ENCODE measurements at places on chromosomes 4 and X.

DNA sequence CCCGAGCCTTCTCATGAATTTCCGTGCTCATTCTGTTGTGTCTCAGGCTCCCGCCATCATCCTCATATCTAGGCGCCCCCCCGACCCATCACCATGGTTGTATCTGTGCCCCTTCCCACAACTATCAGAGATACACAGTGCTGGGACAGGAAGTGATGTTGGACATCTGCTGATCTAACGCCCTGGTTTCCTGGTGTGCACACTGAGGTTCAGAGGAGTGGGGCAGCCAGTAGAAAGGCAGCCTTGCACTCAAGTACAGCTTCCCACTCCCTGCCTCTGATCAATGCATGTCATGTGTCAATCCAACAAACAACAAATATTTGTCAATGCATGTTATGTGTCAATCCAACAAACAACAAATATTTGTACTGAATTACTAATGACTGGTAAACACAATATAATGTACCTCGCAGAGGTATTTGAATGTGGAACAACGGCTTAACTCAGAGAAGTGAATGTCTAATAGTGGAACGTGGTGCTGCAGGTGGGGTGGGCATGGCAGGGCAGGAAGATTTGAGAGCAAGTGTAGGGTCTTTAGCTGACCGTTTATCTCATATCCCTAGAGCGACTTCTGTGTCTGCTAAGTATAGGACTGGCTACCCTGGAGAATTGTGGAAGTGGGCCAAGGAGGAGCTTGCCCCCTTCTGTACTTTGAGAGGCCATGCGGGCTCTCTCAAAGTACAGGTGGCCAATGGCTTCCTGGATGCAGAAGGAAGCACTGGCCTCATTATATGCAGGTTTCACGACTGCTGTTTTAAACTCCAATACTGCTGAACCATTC, 10.3 kb upstream of the SEL1L3 start:
- DNase-seq = no peak

GRCh38 chr4:96431094-96431493, 591.2 kb downstream of the PDHA2 start:
- no peak for DNase-seq

DNA sequence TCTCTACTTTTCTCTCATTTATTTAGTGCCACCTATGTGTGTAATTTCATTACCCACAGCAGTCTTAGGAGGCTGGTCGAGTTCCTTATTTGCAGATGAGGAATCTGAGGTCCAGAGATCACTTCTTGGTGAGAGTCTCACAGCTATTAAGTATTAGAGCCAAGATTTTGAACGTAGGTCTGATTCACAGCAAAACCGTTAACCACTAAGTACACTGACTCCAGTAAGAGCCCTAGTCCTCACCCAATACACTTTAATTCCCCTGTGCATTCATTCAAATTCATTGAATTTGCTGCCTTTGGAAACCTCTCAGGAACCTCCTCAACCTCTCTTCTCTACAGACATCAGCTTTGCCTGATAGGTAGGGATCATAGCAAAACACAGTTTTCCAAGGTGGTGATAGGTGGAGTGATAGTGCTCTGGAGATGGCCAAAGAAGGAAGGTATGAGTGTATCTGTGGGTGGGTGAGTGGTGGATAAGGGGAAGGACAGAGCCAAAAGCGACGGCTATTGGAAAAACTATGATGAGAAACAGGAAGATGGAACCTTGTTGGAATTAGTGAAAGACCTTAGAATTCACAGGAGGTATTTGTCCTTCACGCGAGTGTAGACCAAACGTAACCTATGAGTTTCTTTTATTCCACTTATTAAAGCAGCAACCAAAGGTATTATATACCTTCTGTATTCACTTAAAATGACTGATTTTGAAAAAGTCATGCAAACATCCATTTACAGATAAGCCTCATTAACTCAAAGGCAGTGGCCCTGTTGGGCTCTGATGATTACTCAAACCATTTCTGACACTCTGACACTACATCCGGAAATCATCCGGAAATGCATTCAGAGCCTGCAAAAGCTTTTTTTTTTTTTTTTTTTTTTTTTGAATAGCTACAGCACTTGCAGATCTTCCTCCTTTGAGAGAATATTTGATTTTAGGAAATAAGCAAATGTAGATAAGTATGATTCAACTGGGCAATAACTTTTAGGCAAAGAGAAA, 6.3 kb downstream of the FMR1 start:
- DNase-seq = no peak

- no peak for DNase-seq
Measured at GRCh38 chr4:8278421-8279287, 9.1 kb downstream of the HTRA3 start.

DNA sequence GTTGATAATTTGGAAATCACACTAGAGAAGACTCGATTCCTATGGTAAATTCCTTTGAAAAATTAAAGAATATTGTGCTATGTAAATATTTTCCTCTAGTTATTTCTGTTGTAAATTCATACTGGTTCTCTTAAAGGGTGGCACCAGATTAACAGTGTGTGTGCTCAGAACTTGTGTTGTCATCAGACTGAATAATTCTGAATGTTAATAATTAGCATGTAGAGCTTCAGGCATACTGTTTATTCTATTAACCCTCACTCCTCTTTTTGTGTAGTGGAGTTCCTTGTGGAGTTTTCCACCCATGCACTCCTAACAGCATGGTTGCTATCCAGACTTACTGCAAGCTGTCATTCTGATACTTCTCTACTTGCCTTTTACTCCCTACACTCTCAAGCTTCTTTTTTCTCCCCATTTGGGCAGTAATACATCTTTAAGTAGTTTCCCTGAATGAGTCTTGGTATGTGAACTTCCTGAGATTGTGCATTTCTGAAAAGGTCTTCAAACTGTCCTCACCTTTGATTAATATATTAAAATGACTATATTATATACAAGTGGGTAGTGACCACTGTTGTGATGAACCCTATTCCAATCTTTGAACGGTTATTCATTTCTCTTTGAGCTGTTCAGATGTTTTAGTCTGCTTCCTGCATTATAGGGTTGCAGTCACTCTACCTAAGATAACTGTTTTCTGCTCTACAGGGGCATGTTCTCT, 29.9 kb upstream of the RTL8A start:
- no peak for DNase-seq

DNA sequence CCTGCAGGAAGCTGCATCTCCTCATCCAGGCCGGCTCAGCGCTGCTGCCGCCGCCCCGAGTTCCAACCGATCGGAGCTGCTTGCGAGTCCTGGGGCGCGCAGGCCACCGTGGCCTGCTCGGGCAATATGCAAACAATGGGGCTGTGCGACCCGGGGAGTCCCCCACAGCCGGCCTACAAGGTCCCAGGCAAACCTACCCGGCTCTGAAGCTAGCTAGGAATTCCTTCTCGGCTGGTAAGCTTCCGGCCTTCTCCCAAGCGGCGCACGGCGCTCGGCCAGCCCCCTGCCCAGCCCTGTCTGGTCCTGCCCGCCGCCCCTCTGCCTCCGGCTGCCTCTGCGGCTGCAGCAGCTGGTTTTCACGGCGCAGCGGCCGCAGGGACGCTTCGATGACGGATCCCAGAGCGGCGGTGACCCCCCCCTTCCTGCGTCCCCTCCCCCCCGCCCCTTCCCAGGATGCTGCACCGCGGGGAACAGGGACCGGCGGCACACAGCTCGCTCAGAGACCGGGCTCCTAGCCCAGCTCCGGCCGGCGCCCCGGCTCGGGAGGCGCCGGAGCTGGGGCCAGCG, 59.4 kb downstream of the TSC22D3 start:
- no peak for DNase-seq

GRCh38 chr4:40840255-40840984, 90.7 kb downstream of the NSUN7 start:
- DNase-seq = no peak

DNA sequence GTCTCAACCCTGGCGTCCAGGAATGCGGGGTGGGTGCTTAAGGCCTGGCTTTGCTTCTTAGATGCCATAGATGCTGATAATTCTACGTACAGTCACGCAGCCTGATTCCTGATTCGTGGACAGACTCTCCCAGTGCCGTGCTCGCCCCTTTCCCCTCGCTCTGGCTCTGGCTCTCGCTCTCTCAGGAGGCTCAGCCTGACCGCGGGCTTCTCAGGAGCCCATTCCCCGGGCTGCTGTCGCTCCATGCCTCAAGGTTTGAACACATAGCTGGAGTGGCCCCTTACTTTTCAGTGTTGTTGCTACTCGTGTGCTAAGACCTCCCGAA, 59.2 kb upstream of the ZC4H2 start:
- no peak for DNase-seq

GRCh38 chr4:8403173-8403753, 37.3 kb downstream of the ACOX3 start:
- peak; percentile 82 for DNase-seq

GRCh38 chr4:173505924-173506518, 24.0 kb downstream of the HAND2 start:
- DNase-seq = peak; percentile 68

Measured in activated CD8-positive, alpha-beta memory T cell treated with anti-CD3 and anti-CD28 coated beads, Interleukin-2, amount 50 U/mL, for 48 hours (primary cell).